ENCODE measurements at places on chromosomes 2 and 18.

- DNase-seq = peak; percentile 48
These were observed 175.8 kb downstream of the SRBD1 start for GRCh38 chr2:45435316-45435715.

- no peak for DNase-seq
These were observed 280.9 kb upstream of the TCF4 start for GRCh38 chr18:55868909-55869308.

DNA sequence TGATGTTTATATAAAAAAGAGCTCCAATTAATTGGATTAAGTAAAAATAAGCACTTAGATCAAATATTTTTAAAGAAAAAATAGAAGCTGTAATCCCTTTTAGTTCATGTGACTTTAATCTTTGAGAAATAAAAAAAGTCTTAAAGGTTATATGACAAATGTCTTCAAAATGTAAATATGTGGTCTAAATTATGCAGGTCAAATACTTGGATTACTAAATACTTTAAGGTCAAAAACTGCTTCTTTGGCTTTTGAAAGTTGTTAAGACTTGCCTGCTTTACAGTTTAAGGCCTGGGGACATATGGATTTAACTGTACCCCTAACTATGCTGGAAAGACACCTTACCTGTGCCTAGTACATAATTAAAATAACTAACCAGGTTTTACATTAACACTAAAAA is 15.5 kb upstream of the PDK1 start:
- DNase-seq = no peak

DNA sequence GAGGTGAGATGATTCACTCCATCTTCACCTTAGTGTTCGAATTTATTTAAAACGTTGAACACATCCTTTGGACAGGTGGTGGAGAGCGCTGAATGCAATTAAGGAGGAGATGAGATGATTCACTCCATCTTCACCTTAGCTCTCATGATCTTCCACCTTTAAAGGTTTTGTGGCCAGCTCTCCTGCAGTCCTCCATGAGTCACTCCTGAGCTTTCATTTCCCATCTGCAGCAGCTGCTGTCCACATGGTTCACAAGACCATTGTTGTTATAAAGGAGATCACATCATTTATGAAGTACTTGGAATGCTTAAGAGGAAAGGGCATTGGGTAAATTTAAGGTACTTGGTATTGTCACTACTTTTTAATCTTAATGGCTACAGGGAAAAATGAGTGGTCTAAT is 298.5 kb downstream of the PAX3 start:
- DNase-seq = peak; percentile 56

GRCh38 chr2:17429130-17429529 is 89.1 kb downstream of the RAD51AP2 start:
- DNase-seq = no peak

DNA sequence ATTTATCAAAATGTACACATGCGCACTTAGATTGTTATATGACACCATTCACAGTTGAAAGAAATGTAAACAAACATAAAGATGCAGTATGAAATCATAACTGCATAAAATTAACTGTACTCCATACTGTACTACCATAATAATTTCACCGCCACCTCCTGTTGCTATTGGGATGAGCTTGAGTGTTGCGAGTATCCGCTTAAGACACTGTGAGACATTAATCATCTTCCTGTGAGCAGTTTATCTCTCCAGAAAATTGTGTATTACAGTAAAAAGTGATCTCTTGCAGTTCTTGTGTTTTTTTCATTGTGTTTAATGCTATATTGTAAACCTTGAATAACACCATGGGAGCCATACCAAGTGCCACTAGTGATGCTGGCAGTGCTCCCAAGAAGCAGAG is 46.1 kb downstream of the OLA1 start:
- DNase-seq = no peak

GRCh38 chr2:12350821-12351220 is 365.9 kb upstream of the TRIB2 start:
- DNase-seq = peak; percentile 2

All from HTR-8/SVneo (cell line).